Type B pancreatic cell (in vitro differentiated cells): ENCODE measurements at places on chromosomes 4 and X.

GRCh38 chr4:159266981-159267868 is 164.3 kb downstream of the RAPGEF2 start:
- peaks cover 18% of the 10 kb centered on the region for H3K4me1 ChIP-seq
- peaks cover 3% of the 10 kb centered on the region for H3K36me3 ChIP-seq
- no peak overlapping the region for H3K27ac ChIP-seq
- no peak for DNase-seq
- H3K27me3 ChIP-seq, result no peaks in the 10 kb centered on the region
- H3K4me3 ChIP-seq, result no peak overlapping the region

GRCh38 chrX:85114776-85115175 is 111.1 kb downstream of the APOOL start:
- no peak overlapping the region for H3K4me3 ChIP-seq
- H3K36me3 ChIP-seq, result no peaks in the 10 kb centered on the region
- H3K4me1 ChIP-seq, result no peaks in the 10 kb centered on the region
- DNase-seq, result no peak
- H3K27ac ChIP-seq, result no peak overlapping the region
- H3K27me3 ChIP-seq, result no peaks in the 10 kb centered on the region

- no peaks in the 10 kb centered on the region for H3K27me3 ChIP-seq
- H3K4me1 ChIP-seq, result no peaks in the 10 kb centered on the region
- H3K27ac ChIP-seq, result no peak overlapping the region
- no peak overlapping the region for H3K4me3 ChIP-seq
- DNase-seq, result no peak
Measured at GRCh38 chrX:87236830-87237440, 280.7 kb upstream of the KLHL4 start.

- H3K27me3 ChIP-seq, result no peaks in the 10 kb centered on the region
- H3K36me3 ChIP-seq, result peaks cover 47% of the 10 kb centered on the region
- no peak overlapping the region for H3K4me3 ChIP-seq
- DNase-seq, result no peak
Measured at GRCh38 chr4:38699112-38699511, 35.1 kb downstream of the KLF3 start.

GRCh38 chr4:54095110-54095825 is 4.7 kb upstream of the GSX2 start:
- DNase-seq, result no peak
- peak overlapping the region; percentile 17 for H3K27ac ChIP-seq
- H3K4me1 ChIP-seq, result peaks cover 23% of the 10 kb centered on the region
- H3K4me3 ChIP-seq, result peak overlapping the region; percentile 65
- H3K36me3 ChIP-seq, result no peaks in the 10 kb centered on the region

GRCh38 chr4:41157009-41157408 is 57.3 kb downstream of the APBB2 start:
- no peaks in the 10 kb centered on the region for H3K36me3 ChIP-seq
- peaks cover 7% of the 10 kb centered on the region for H3K4me1 ChIP-seq
- no peaks in the 10 kb centered on the region for H3K27me3 ChIP-seq
- DNase-seq, result no peak

GRCh38 chrX:27995611-27996010 is 14.4 kb upstream of the DCAF8L1 start:
- no peak for DNase-seq
- H3K27me3 ChIP-seq, result no peaks in the 10 kb centered on the region

- no peaks in the 10 kb centered on the region for H3K4me1 ChIP-seq
- no peak overlapping the region for H3K27ac ChIP-seq
- no peak overlapping the region for H3K4me3 ChIP-seq
- no peaks in the 10 kb centered on the region for H3K27me3 ChIP-seq
- no peak for DNase-seq
Measured at GRCh38 chr4:53234111-53234510, 131.8 kb downstream of the SCFD2 start.

DNA sequence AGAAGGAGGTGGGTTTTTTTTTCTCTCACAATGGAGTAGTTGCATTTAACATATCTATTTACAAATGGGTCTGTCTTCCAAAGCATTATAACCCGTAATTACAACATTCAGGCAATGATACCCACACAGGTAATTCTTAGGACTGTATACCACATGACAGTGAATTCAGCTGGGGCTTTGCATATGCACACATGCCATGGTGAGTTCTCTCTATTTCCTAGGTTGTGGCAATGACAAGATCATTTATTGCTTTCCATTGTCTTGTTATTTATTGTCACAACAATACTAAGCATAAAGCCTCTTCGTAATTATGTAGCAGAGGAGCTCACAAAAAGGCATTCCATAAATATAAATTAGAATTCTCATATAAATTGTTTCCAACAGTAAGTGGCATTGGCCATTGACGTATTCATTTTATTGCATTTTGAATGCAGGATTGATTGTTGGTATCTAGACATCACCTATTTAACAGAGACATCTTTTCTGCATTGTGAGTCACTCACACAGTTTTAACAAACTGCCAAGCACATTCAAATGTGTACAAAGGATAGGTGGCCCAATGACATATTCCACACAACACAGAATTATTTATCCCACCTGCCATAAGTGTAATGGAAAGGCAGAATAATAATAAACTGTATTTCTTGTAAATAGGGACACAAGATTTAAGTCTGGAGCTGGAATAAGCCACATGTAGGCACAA is 390.7 kb upstream of the GALNT7 start:
- no peak for DNase-seq
- H3K27ac ChIP-seq, result no peak overlapping the region

- peaks cover 29% of the 10 kb centered on the region for H3K4me1 ChIP-seq
- H3K27ac ChIP-seq, result peak overlapping the region; percentile 64
- peaks cover 2% of the 10 kb centered on the region for H3K27me3 ChIP-seq
- DNase-seq, result no peak
- no peak overlapping the region for H3K4me3 ChIP-seq
Measured at GRCh38 chr4:15233626-15234025, 194.2 kb upstream of the C1QTNF7 start.

DNA sequence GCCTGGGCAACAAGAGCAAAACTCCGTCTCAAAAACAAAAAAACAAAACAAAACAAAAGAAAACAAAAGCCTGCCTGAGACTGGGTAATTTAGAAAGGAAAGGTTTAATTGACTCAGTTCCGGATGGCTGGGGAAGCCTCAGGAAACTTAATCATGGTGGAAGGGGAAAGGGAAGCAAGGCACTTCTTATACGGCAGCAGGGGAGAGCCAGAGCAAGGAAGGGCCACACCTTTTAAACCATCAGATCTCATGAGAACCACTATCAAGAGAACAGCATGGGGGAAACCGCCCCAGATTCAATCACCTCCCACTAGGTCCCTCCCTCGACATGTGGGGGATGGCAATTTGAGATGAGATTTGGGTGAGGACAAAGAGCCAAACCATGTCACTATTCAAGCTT is 122.2 kb downstream of the UBE2K start:
- H3K27ac ChIP-seq, result no peak overlapping the region
- no peaks in the 10 kb centered on the region for H3K27me3 ChIP-seq
- peaks cover 6% of the 10 kb centered on the region for H3K4me1 ChIP-seq
- peaks cover 17% of the 10 kb centered on the region for H3K36me3 ChIP-seq
- DNase-seq, result no peak

- no peaks in the 10 kb centered on the region for H3K27me3 ChIP-seq
- H3K4me1 ChIP-seq, result peaks cover 21% of the 10 kb centered on the region
- DNase-seq, result no peak
- H3K4me3 ChIP-seq, result no peak overlapping the region
Measured at GRCh38 chr4:107153228-107153627, 117.1 kb upstream of the DKK2 start.

DNA sequence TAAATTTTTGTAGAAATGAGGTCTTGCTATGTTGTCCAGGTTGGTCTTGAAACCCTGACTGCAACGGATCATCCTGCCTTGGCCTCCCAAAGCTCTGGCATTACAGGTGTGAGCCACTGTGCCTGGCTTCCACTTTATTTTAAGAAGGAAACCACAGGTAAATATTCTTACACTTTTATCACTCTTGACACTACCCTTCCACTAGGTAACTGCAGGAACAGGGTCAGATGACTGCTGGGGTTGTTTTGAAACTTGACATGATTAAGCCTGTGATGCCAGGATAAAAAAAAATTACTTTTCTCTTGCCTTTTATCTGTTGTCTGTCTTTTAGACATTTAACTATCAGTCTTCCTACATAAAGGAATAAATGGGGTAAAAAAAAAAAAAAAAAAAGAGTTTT is 43.5 kb downstream of the COQ2 start:
- no peaks in the 10 kb centered on the region for H3K27me3 ChIP-seq
- DNase-seq, result no peak
- no peak overlapping the region for H3K4me3 ChIP-seq
- no peaks in the 10 kb centered on the region for H3K36me3 ChIP-seq
- H3K27ac ChIP-seq, result no peak overlapping the region

DNA sequence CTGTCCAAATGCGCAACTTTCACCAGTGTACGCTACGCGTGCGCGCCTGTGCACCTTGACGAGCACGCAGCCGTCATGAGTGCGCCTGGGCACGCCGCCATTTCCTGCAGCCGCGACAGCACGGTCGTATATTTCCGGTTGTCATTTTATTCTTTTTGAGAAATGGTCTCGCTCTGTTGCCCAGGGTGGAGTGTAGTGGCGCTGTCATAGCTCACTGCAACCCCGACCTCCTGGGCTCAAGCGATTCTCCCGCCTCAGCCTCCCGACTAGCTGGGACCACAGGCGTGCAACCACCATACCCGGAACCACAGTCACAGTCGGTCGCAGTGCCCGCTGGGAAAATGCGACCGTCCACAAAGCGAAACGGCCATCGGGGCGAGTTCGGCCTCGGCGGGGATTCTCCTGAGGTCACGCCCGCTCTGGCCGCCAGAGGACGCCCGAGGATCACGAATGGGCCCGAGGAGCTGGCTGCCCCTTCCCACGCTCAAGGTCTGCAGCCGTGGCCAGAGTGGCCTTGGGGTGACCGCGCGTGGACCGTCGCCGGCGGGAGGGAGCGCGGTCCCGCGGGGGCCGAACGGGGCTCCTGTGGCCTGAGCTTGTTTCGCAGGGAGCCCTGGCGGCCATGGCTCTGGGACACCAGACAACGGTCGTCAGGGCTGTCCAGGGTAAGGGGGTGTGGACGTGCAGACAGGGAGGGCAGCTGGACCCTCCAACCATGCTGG is 23.7 kb upstream of the PNMA3 start:
- peak overlapping the region; percentile 65 for H3K4me3 ChIP-seq
- no peak overlapping the region for H3K27ac ChIP-seq
- H3K4me1 ChIP-seq, result no peaks in the 10 kb centered on the region
- peak; percentile 82 for DNase-seq
- H3K27me3 ChIP-seq, result no peaks in the 10 kb centered on the region
- H3K36me3 ChIP-seq, result no peaks in the 10 kb centered on the region

- H3K27me3 ChIP-seq, result peaks cover 6% of the 10 kb centered on the region
- H3K4me1 ChIP-seq, result peaks cover 41% of the 10 kb centered on the region
- no peak for DNase-seq
- peak overlapping the region; percentile 40 for H3K4me3 ChIP-seq
- peak overlapping the region; percentile 64 for H3K27ac ChIP-seq
- H3K36me3 ChIP-seq, result peaks cover 8% of the 10 kb centered on the region
Measured at GRCh38 chr4:118968813-118969212, 80.2 kb downstream of the SYNPO2 start.

GRCh38 chr4:31261632-31262031 is 541.5 kb downstream of the PCDH7 start:
- H3K4me1 ChIP-seq, result no peaks in the 10 kb centered on the region
- no peak for DNase-seq
- H3K36me3 ChIP-seq, result no peaks in the 10 kb centered on the region
- H3K27me3 ChIP-seq, result no peaks in the 10 kb centered on the region

GRCh38 chr4:140252742-140253555 is 99.0 kb upstream of the MAML3 start:
- no peaks in the 10 kb centered on the region for H3K36me3 ChIP-seq
- peak overlapping the region; percentile 80 for H3K27ac ChIP-seq
- H3K4me1 ChIP-seq, result peaks cover 57% of the 10 kb centered on the region
- peak; percentile 92 for DNase-seq
- no peaks in the 10 kb centered on the region for H3K27me3 ChIP-seq

DNA sequence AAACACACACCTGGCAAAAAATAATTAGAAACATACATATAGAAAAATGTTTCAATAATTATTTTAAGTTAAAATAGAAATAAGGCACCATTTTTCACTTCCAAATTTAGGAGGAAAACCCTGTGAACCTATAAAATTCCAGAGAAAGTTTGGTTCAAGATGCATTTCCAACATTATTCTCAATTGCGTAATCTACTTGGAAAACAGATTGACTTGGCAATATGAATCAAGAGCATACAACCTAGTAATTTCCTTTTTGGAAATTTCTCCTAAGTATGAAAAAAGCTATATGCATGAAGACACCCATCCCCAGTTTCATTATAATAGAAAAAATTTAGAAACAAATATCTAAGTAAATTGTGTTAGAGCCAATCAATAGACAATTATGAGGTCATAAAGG is 242.9 kb downstream of the IQCM start:
- DNase-seq, result no peak
- no peak overlapping the region for H3K4me3 ChIP-seq
- no peaks in the 10 kb centered on the region for H3K36me3 ChIP-seq
- no peaks in the 10 kb centered on the region for H3K4me1 ChIP-seq
- H3K27ac ChIP-seq, result no peak overlapping the region
- no peaks in the 10 kb centered on the region for H3K27me3 ChIP-seq

- no peak overlapping the region for H3K27ac ChIP-seq
- peaks cover 25% of the 10 kb centered on the region for H3K27me3 ChIP-seq
- H3K4me1 ChIP-seq, result peaks cover 12% of the 10 kb centered on the region
- H3K4me3 ChIP-seq, result no peak overlapping the region
- no peaks in the 10 kb centered on the region for H3K36me3 ChIP-seq
Measured at GRCh38 chr4:25870081-25870480, 7.3 kb upstream of the SEL1L3 start.

- H3K27ac ChIP-seq, result no peak overlapping the region
- DNase-seq, result no peak
- no peaks in the 10 kb centered on the region for H3K36me3 ChIP-seq
- no peaks in the 10 kb centered on the region for H3K4me1 ChIP-seq
- no peak overlapping the region for H3K4me3 ChIP-seq
- H3K27me3 ChIP-seq, result no peaks in the 10 kb centered on the region
Measured at GRCh38 chrX:96394598-96394997, 290.0 kb upstream of the DIAPH2 start.

GRCh38 chr4:121122661-121123060 is 41.5 kb downstream of the TNIP3 start:
- DNase-seq, result no peak
- H3K27ac ChIP-seq, result no peak overlapping the region
- peaks cover 8% of the 10 kb centered on the region for H3K27me3 ChIP-seq
- peaks cover 4% of the 10 kb centered on the region for H3K4me1 ChIP-seq

DNA sequence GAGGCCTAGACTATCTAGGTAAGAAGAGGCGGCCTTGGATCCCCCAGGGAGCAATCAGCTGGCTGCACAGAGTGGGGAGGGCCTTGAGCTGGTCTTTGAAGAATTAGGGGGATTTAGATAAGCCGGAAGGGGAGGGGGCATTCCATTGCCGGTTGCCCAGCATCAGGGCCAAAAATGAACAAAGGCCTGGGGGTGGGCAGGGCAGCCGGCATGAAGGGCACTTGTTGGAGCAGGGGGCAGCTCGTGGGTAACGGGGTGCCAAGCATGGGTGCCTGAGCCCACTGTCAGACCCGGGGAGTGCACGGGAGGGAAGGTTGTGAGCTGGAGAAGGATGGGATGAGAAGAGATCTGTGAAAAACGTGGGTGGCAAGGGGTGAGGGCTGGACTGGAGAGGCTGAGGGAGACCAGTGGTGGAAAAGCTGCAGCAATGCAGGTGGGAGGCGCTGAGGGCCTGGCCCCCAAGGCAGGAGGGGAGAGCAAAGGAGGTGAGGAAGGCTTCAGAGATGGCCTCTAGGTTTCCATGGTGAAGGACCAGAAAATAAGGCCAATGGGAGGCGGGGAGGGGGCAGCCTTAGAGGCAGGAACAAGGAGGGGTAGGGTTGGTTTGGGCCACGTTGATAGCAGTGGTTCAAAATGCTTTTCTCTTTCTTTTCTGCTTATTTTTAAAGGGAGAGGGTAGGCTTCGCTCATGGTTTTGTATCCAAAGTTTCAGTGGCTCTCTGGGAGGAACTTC is 8.6 kb downstream of the KLF3 start:
- no peaks in the 10 kb centered on the region for H3K27me3 ChIP-seq
- H3K4me3 ChIP-seq, result peak overlapping the region; percentile 83
- H3K4me1 ChIP-seq, result peaks cover 80% of the 10 kb centered on the region
- peaks cover 7% of the 10 kb centered on the region for H3K36me3 ChIP-seq
- DNase-seq, result no peak
